SJSA1 (cell line): ENCODE measurements at places on chromosomes 6 and 20. TPM values are rescaled to one million over a fixed set of nuclear protein-coding genes. Genes with fewer than 3 reads are reported as not detected.

GRCh38 chr6:170152124-170152926 lies 138.6 kb downstream of the DLL1 start:
- no peak overlapping the region for H3K4me3 ChIP-seq
- no peak overlapping the region for H3K27ac ChIP-seq
- no peaks in the 10 kb centered on the region for H3K4me1 ChIP-seq
- no peaks in the 10 kb centered on the region for H3K36me3 ChIP-seq
- no peaks in the 10 kb centered on the region for H3K27me3 ChIP-seq

GRCh38 chr6:56400273-56400672 lies 152.9 kb upstream of the COL21A1 start:
- no peaks in the 10 kb centered on the region for H3K27me3 ChIP-seq
- no peak overlapping the region for H3K4me3 ChIP-seq
- DNase-seq, result no peak
- no peaks in the 10 kb centered on the region for H3K4me1 ChIP-seq
- no peaks in the 10 kb centered on the region for H3K36me3 ChIP-seq

- H3K4me3 ChIP-seq, result no peak overlapping the region
- no peak for DNase-seq
- 0 out of 2 replicates have a peak, but pooled peaks cover 5% of the 10 kb centered on the region for H3K36me3 ChIP-seq
- H3K27me3 ChIP-seq, result no peaks in the 10 kb centered on the region
- no peak overlapping the region for H3K27ac ChIP-seq
Observed at GRCh38 chr6:36930483-36930882, 24.1 kb upstream of the PI16 start.

DNA sequence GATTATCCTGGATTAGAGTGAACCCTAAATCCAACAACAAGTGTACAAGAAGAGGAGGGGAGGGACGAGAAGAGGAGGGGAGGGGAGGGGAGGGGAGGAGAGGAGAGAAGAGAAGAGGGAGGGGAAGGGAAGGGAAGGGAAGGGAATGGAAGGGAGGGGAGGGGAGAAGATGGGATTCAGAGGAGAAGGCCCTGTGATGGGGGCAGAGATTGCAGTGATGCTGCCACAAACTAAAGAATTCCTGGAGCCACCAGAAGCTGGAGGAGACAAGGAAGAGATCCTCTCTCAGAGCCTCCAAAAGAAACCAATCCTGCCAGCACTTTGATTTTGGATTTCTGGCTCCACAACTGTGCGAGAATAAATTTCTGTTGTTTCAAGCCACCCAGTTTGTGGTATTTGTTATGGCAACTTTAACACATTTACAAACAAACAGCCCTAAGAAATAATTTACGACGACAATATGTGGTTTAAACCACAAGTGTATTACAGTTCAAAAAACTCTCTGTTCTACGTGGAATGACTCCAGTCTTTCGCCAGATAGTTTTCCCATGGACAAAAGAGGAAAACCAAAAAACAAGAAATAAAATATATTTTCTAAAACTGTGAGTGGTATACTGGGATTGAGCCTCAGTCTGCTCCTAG lies 235.4 kb downstream of the HDGFL1 start:
- H3K27me3 ChIP-seq, result no peaks in the 10 kb centered on the region; the same call in 1 of the 2 replicates
- H3K27ac ChIP-seq, result no peak overlapping the region
- H3K4me1 ChIP-seq, result no peaks in the 10 kb centered on the region
- no peak for DNase-seq

- no peaks in the 10 kb centered on the region for H3K27me3 ChIP-seq
- DNase-seq, result no peak
- no peaks in the 10 kb centered on the region for H3K4me1 ChIP-seq
- no peaks in the 10 kb centered on the region for H3K36me3 ChIP-seq
- no peak overlapping the region for H3K27ac ChIP-seq
Observed at GRCh38 chr6:162704001-162704400, 23.6 kb downstream of the PRKN start.

GRCh38 chr6:108168090-108168463 lies 2.3 kb downstream of the NR2E1 start:
- H3K36me3 ChIP-seq, result no peaks in the 10 kb centered on the region
- no peak for DNase-seq
- no peak overlapping the region for H3K27ac ChIP-seq
- peaks cover 21% of the 10 kb centered on the region for H3K4me1 ChIP-seq
- no peak overlapping the region for H3K4me3 ChIP-seq

DNA sequence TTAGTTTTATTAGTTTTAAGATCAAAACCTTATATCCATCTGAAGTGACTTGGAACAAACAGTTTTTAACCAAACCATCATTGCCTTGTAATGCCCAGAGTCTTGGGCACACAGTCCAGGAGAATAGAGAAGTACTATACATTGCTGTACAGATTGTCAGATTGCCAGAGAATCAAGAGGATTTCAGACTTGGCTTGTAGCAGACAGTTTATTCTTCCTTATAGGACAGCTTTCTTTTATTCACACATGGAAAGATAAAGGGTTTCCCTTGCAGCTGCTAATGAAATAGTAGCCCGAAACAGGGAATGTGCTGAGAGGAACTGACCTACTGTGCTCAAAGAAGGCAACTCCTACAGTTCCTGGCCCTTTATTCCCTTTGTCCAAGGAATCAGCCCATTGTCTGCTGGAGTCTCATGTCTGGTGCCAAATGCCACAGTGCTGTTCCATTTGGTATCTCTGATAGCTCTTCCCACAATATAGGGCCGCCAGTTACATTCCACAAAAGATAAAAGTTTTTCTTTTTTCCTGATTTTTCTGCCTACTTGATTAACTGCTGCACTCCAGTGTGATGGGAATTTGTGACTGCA lies 30.6 kb downstream of the DCBLD1 start:
- DNase-seq, result no peak
- H3K4me3 ChIP-seq, result no peak overlapping the region
- no peak overlapping the region for H3K27ac ChIP-seq
- H3K27me3 ChIP-seq, result no peaks in the 10 kb centered on the region

- H3K4me1 ChIP-seq, result peaks cover 63% of the 10 kb centered on the region
- no peak overlapping the region for H3K4me3 ChIP-seq
- peaks cover 3% of the 10 kb centered on the region; the same call in 1 of the 2 replicates for H3K36me3 ChIP-seq
Observed at GRCh38 chr6:165055231-165055630, 254.2 kb downstream of the C6orf118 start.

- no peaks in the 10 kb centered on the region for H3K27me3 ChIP-seq
- H3K4me1 ChIP-seq, result no peaks in the 10 kb centered on the region
- no peak overlapping the region for H3K27ac ChIP-seq
- no peak overlapping the region for H3K4me3 ChIP-seq
Observed at GRCh38 chr20:32664012-32664677, 9.6 kb downstream of the C20orf203 start.

- peak overlapping the region; percentile 21 for H3K4me3 ChIP-seq
- H3K27me3 ChIP-seq, result no peaks in the 10 kb centered on the region
- no peaks in the 10 kb centered on the region for H3K36me3 ChIP-seq
- peak overlapping the region; percentile 96 for H3K27ac ChIP-seq
Observed at GRCh38 chr6:117615750-117616390, 13.6 kb upstream of the GOPC start.

DNA sequence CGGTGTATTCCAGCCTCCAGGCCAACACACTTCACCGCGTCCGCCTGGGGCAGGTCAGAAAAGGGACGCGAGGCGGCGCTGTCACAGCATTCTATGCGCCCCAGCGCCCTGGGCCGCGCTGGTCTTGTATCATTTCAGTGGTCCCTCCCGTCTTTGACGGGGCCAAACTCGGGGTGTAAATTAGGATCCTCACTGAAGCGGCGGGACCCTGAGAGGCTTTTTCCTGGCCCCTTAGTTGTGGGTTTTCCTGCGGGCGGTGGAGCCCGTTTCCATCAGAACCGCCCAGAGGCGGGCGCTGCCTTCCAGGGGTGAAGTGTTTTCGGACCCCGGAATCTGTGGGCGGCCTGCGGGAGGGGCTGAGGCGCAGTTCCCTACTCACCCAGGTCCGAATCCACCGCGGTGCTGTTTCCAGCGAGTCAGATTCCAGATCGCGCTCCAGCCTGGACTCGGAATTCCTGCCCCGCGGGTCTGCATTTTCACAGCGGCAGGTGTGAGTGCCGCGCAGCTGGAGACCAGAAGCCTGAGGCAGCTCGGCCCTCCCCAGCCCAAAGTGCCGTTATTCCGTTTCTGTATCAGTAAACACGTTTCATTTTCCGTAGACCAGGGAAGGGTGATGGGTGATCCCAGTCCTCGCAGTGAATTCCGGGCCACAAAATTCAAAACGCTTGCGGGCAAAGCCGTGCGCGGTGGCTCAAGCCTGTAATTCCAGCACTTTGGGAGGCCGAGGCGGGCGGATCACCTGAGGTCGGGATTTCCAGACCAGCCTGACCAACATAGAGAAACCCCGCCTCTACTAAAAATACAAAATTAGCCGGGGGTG lies 3.9 kb upstream of the MICB start:
- H3K36me3 ChIP-seq, result peaks cover 3% of the 10 kb centered on the region; the same call in 1 of the 2 replicates
- no peaks in the 10 kb centered on the region for H3K27me3 ChIP-seq
- peak overlapping the region; percentile 54 for H3K4me3 ChIP-seq
- H3K4me1 ChIP-seq, result peaks cover 26% of the 10 kb centered on the region

GRCh38 chr6:53251033-53251672 lies 97.6 kb downstream of the ELOVL5 start:
- DNase-seq, result no peak
- no peak overlapping the region for H3K27ac ChIP-seq
- H3K27me3 ChIP-seq, result no peaks in the 10 kb centered on the region
- peaks cover 10% of the 10 kb centered on the region for H3K4me1 ChIP-seq
- no peak overlapping the region for H3K4me3 ChIP-seq

- DNase-seq, result no peak
- H3K27ac ChIP-seq, result no peak overlapping the region
- no peaks in the 10 kb centered on the region for H3K27me3 ChIP-seq
Observed at GRCh38 chr6:90033746-90034271, 139.5 kb downstream of the GJA10 start.

DNA sequence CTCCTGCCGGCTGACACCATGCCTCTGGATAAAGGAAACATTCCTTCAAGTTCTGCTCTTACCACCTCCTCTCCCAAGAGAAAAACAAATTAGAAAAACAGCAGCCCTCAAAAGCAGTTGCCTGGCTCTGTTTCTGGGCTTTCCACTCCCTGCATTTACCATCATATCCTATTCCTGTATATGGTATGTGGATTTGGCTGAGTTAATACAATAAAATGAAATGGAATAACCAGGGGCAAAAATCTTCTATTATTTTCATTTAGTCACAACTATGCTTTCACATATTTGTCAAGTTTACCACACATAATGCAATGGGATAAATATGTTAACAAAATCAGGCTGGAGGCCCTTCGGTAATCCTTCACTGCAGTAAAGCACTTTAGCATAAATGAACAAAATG lies 34.3 kb downstream of the COL12A1 start:
- H3K36me3 ChIP-seq, result peaks cover 64% of the 10 kb centered on the region
- no peaks in the 10 kb centered on the region for H3K27me3 ChIP-seq
- no peak for DNase-seq
- no peak overlapping the region for H3K4me3 ChIP-seq
- H3K27ac ChIP-seq, result no peak overlapping the region

DNA sequence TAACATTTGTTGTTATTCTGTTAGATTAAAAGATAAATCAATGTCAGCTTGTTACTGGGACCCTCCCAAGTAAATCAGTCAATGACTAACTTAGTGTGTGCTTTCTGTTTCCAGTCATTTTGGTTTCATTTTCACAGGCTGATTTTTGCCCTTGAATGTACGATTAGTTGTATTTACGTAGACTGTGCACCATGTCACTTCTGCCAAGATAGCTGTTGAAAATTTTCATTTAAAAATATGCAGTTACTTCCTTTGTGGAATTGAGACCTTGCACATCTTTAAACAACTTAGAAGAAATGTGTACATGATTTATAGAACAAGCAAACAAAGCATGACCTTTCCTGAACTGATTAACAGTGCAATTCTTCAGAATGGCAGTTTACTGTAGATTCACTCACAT lies 944.8 kb upstream of the CITED2 start:
- DNase-seq, result no peak
- H3K4me3 ChIP-seq, result peak overlapping the region; percentile 3; the same call in 1 of the 2 replicates
- H3K36me3 ChIP-seq, result no peaks in the 10 kb centered on the region
- no peaks in the 10 kb centered on the region for H3K27me3 ChIP-seq

DNA sequence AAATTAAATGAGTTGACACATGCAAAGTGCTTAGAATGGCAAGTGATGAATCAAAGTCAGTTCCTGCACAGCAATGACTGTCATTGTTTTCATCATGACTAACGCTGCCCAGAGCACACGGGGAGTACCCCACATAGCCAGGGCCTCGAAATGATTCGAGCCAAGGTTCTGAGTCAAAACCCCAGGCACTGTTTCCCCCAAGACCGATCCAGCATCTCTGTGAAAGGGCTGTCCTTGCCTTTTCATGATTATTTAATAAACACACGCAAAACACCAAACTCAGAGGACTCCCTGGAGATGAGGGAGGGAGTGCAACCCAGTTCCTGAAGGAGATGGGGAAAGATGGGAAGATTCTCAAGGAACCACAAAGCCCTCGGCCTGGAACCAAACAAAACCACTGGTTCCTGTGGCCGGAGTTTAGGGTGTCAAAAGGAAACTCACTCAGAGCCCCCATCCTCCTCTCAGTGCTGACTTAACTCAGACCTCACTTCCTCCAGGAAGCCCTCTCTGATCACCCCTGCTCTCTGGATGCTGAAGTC lies 3.8 kb downstream of the PREX1 start:
- H3K4me1 ChIP-seq, result peaks cover 64% of the 10 kb centered on the region
- no peaks in the 10 kb centered on the region for H3K27me3 ChIP-seq
- DNase-seq, result peak; percentile 91
- H3K4me3 ChIP-seq, result no peak overlapping the region

DNA sequence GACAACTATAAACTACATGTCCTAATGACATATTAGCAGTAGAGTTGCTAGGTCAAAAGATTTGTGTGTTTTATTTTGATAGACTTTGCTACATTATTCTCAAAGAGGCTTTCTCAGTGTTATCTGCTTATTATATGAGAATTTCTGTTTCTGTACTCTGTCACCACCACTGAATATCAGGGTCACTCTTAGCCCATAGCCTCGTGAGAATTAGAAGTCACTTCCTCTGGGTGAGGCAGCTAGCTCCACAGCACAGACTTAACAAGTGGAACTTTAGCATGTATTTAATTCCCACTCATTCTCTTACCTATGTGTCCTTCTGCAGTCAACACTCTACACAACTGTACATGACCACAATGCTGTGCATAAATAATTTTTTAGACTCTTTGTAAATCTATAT lies 6.7 kb downstream of the PHACTR2 start:
- H3K27ac ChIP-seq, result no peak overlapping the region
- no peak for DNase-seq
- peaks cover 28% of the 10 kb centered on the region for H3K4me1 ChIP-seq
- no peaks in the 10 kb centered on the region for H3K27me3 ChIP-seq
- no peak overlapping the region for H3K4me3 ChIP-seq

DNA sequence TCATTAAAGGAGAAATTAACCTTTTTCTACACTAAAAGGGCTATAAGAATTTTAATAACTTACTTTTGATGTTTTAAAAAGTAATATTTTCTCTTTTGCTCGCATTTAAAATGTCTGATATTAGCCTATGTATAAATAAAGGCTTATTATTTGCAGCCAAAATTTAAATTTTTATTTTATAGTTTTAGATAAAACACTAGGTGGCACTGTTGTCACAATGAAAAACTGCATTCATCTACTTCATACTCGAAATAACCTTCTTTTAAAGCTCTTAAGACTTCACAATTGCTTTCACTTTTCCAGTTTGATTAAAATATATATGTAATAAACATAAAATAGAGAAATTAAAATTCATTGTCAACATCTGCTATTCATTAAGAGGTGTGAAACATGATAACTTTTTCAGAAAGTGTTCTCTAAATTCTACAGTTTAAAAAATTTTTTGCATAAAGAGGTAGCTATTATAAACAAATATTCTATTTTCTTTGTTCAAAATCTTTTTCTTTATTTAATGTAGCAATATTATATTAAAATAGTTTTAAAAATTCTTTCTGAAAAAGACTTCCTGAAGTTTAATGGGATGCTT lies 78.8 kb upstream of the DEFB112 start:
- H3K4me3 ChIP-seq, result no peak overlapping the region
- no peak for DNase-seq
- H3K4me1 ChIP-seq, result no peaks in the 10 kb centered on the region
- no peaks in the 10 kb centered on the region for H3K36me3 ChIP-seq
- H3K27ac ChIP-seq, result no peak overlapping the region

The RTN4IP1 gene
- 9.1 and 12.8 TPM in 2 replicates for total RNA-seq

The BRD2 gene
- 76.3 and 118 TPM in 2 replicates for total RNA-seq

The AK9 gene
- 2.1 and 2.2 TPM in 2 replicates for total RNA-seq

The GMPR gene
- 17.7 and 21.3 TPM in 2 replicates for total RNA-seq

The FHL5 gene
- not detected in 2 replicates for total RNA-seq
